Muscle of arm (tissue), 14 donors: ENCODE measurements at places on chromosomes 1 and 21.

- no peak for DNase-seq
Measured at GRCh38 chr21:22351076-22351475, 1352.9 kb downstream of the NCAM2 start.

DNA sequence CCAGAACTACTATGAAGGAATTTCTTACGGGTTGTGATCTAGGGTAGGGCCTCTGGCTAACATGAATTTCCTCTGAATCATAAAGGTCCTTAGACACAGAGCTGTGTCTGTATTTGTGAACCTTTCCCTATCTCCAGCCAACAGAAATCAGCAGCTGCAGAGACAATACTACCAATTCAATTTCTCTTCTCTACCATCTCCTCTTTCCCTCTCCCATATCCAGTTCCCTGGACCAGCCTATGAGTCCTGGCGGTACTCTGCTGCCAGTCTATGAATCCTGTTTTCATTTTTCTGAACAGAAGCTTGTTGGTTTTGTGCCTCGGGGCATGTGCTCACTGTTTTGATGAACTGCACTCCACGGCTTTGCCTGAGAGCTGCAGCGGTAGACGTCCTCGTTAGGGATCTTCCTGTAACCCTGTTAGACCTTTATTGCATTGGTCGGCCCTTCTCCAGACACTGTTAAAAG is 458.0 kb upstream of the VAMP3 start:
- DNase-seq = no peak

DNA sequence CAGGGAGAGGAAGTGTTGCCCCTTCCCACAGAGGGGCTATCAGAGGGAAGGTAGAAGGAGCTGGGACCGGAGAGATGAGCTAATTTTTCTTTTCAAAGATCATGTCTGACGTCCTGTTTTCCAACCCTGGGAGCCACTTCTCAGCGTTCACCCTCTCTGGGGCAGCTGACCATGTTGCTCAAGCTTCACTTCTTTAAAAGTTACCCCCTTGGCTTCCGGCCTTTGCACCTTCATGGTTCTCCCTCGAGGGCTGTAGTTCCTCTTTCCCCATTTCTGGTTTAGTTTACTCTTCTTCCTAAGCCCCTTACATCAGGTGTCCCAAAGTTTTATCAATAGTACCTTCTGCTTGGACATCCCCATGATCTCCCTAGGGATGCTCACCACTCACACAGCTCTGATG is 23.8 kb upstream of the CSF1 start:
- DNase-seq = no peak

- no peak for DNase-seq
Measured at GRCh38 chr21:45809421-45809820, 165.9 kb downstream of the PCBP3 start.

- peak; percentile 20 for DNase-seq
Measured at GRCh38 chr1:67683766-67684525, 1.1 kb upstream of the GADD45A start.

DNA sequence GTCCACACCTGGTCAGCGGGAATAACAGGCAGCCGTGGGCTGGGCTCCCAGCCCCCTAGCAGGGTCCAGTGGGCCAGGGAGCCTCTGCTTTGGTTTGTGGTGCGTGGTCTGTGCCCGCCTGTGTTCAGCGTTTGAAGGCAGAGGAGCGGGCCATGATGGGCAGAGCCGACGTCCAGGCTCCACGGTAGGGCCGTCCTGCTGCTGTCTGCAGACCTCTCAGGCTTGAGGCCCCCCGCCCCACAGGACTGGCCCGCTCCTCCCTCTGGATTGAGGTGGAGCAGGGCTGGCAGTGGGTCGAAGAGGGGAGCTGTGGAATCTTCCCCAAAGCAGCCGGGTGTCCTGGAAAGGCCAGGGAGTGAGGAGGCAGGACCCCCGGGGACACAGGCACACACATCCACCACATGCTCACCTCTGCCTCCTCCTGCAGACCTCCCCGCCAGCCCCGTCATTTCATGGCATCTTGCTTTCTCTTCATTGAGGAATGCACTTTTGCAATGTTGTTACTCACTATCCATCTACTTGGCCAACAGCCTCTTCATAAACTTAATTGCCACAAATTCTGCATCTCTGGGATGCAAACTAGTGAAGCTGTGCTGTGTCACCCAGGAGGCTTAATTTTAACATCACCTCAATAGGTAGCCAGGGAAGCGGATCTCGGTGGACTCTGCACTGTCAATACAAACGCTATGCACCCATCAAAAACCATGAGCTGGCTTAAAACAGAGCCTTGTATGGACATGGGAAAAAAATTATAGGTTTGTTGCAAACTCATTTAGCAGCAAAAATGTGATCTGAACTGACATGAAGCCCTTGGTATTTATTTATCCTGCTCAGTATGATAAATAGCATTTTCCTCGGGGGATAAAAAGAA is 85.9 kb downstream of the PDE9A start:
- DNase-seq = no peak

GRCh38 chr1:151486557-151486956 is 24.6 kb upstream of the CGN start:
- DNase-seq = no peak

- no peak for DNase-seq
Measured at GRCh38 chr1:87535551-87535950, 206.9 kb downstream of the LMO4 start.

DNA sequence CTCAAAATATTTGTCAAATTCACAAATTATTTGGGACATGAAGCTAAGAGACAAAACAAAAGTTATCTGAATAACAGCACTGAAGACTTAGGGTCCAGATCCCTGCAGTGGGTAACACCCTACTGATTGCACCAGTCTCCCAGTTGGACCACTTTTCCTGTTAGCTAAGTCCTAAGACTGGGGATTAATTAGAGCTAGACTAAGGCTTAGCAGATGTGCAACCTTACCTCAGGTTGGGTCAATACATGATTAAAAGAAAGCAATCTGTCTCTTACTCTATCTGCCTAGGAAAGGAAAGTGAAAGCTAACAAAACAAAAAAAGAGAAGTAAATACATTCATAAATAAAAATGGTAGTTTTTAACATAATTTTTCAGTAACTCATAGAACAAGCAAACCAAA is 737.2 kb upstream of the CHRM3 start:
- DNase-seq = no peak

DNA sequence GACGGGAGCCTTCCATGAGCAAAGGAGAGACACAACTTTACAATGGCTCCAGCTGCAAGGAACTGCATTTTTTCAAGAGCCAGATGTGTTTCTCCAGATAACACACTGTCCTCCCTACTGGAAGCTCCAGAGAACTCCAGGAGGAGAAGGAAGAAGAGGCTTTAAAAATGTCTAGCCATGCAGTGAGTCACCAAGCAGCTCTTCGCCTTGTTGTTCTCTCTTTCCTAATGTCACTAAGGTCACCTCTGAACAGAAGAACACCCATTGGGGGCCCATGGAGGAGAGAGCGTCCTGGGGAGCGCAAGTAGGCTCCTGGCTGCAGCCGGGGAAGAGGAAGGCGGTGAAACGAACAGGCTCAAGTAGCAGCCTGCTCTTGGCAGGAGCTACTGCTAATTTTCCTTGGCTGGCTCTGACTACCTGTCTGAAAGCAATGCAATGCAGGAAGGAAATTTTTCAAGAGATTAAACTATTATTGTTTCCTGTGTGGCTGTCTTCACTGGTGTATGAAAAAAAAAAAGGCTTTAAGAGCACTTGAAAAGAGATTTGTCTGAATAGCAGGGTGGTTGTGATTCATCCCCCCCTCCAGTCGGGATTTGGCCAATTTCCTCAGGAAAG is 321.9 kb downstream of the SETD4 start:
- DNase-seq = peak; percentile 35

DNA sequence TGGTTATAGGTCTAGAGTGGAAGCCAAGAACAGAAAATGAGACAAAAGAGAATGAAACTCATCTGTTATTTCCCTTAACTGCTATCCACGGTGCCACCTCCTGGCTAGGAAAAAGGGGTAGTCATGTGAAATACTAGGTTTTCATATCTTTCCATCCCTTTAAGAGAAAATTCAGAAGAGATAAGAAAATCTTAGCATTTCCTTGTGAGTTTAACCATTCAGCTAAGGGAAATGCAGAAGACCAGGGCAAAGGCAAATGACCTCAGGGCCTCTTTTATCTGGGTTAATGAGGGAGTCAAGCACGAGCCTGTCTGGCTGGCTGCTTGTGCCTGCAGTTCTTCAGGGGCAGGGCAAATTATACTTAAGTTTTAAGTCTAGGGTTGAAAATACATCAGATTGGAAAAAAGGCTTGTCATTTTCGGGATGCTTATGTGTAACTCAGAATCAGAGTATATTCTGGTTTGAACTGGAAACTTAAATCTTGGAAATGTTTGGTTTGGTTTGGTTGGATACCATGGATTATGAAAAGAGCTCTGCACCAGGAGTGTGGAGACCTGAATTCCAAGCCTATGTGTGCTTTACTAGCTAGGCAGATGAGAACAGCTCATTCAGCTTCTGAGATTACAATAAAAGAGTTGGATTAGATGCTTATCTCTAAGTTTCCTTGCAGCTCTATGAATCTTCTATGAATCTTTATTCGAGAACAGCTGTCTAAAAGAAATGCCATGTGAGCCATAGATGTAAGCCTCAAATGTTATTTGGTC is 19.9 kb downstream of the NIBAN1 start:
- no peak for DNase-seq

DNA sequence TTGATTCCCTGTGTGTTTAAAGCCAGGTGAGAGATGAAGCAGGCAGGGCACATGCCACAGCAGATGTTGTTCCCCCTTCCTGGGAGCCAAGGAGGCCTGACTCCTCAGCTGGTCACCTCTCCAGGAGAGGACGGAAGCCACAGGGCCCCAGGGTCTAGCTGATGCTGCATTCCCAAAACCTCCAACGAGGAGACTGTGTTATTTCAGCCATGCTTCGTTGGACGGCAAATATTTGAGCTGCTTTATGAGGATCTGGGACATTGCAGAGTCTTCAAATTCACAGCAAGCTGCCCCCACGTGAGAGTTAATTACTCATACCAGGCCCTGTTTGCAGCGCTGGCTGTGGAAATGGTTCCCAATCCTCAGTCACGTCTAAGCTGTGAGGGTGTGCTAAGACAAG is 85.3 kb downstream of the CDC7 start:
- no peak for DNase-seq

GRCh38 chr1:63435161-63435560 is 67.7 kb downstream of the ALG6 start:
- peak; percentile 40 for DNase-seq

DNA sequence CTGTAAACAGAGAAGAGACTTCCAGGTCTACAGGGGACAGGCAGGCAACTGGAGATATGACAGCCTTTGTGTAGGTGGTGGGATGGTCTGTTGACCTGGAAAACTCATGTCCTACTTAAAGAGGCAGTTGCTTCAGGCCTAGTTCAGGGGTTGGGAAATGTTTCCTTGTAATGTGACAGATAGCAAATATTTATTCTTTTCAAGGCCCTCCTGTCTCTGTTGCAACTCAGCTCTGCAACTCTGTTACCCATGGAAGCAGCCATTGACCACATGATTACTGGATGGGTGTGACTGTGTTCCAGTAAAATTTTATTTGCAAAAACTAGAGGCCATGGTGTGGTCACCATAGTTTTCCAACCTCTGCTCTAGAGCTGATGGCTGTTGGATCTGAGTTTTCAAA is 341.9 kb downstream of the PTBP2 start:
- no peak for DNase-seq

GRCh38 chr21:17925000-17925610 is 105.9 kb upstream of the C21orf91 start:
- DNase-seq = no peak

DNA sequence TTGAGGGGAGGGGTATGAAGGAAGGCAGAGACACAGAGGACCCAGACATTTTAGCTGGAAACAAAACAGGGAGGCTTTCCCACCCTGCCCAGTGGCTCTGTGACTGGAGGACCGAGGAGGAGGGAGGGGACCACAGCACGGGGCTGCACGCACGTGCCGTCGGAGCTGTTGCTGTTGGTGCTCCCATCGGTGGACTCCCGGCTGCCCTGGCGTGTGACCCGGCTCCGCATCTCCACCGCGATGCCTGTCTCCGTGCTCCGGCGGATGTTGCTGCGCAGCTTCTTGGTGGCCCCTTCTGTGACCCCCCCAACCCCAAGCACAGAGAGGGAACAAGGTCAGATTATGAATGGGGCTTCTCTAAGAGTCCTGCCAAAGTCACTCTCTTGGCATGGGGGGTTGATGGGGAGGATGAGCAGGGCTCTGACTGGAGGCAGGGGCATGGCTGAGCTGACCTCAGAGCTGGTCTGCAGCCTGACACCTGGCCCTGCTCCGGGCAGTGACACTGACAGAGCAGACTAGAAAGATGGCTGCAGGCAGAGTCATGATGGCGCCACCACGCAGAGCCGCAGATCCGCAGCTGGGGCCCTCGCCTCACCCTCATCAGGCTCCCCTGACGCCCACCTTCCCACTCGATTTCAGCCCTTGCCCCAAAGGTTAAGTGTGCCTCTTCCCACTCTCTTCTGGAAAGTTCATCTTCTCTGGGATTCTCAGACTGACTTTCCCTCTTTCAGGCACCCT is 29.6 kb downstream of the RIMS3 start:
- DNase-seq = no peak

DNA sequence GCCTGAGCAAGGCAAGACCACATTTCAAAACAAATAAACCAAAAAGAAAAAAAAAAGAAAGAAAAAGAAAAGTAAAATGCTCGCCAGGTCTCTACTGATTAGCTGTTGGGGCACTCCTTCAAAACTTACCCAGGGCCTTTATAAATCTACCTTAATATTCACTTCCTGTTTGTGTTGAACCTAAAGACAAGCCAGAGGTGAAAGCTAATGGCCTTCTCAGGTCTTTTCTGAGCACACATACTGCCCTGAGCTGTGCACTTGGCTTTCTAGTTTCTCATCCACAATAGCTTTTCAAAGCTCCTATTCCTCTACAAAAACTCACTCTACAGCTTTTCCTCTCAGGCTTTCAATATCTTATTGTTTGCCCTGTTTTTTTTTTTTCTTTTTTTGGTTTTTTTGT is 50.5 kb downstream of the RNF115 start:
- no peak for DNase-seq

GRCh38 chr1:173414136-173414535 is 63.0 kb upstream of the PRDX6 start:
- no peak for DNase-seq

- DNase-seq = peak; percentile 10
Measured at GRCh38 chr1:180542113-180542837, 16.5 kb upstream of the OVAAL start.

DNA sequence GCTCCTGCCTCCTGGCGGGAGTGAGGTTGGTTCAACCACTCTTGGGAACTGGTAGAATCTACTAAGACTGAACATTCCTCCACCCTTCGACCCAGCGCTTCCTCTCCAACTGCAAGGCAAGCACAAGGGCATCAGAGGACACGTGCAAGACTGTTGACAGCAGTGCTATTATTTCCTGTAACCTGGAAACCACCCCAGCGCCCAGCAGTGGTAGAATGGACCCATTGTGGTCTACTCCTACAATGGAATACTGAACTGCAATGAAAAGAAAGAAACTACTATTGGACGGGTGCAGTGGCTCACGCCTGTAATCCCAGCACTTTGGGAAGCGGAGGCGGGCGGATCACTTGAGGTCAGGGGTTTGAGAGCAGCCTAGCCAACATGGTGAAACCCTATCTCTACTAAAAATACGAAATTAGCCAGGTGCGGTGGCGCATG is 33.0 kb upstream of the TARDBP start:
- DNase-seq = no peak

- DNase-seq = no peak
Measured at GRCh38 chr21:14569026-14569621, 23.0 kb upstream of the SAMSN1 start.

GRCh38 chr1:154958681-154959425 is 2.7 kb downstream of the PYGO2 start:
- DNase-seq = no peak
